Stimulated activated CD4-positive, alpha-beta T cell treated with anti-CD3 and anti-CD28 coated beads, TNF-alpha, amount 100 ng/mL, for 4 hours (primary cell): ENCODE measurements at places on chromosomes 12 and 14.

DNA sequence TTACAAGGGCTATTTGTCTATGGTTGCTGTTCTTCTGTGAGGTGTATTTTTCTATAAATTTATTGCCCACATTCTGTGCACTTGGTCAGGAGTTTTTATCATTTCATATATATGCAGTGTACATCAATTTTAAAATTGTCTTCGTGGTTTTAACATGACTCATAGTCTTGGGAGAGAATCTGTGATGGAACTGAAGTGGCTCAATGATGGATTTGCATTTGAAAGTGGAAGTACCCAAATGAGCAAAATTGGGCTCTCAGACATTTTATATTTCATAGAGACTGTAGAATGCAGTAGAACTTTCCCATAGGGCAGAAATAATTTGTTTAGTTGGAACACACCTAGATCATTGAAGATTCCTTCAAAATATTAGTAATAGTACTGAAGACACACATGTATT is 1.9 kb upstream of the SCFD1 start:
- DNase-seq: no peak

DNA sequence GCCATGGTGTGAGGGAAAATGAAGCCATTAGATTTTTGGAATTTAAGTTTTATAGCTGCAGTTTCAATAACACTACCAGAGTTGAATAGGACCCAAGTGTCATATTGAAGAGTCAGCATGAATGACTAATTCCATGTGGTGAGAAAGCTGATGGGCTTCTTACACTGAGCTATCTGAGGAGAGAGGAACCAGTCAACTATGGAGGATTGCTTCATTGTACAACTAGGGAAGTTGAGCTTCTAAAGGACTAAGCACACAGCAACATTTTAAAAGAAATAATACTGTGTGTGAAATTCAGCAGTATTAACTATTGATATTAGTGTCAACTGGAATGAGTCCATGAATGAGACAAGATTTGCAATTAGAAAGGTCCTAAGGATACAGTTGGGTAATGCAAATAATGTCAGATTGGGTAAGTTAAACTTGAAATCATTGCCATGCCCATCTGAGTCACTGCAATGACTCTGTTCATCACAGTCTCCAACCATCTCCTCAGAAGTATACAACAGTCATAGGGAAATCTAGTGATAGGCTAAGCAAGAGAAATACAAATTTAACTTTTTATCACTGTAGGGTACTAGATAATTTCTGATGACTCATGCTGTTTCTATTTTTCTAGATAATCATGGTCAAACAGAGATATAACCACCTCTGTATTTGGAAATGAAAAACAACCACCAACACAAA is 394.2 kb downstream of the FSCB start:
- DNase-seq: no peak

DNA sequence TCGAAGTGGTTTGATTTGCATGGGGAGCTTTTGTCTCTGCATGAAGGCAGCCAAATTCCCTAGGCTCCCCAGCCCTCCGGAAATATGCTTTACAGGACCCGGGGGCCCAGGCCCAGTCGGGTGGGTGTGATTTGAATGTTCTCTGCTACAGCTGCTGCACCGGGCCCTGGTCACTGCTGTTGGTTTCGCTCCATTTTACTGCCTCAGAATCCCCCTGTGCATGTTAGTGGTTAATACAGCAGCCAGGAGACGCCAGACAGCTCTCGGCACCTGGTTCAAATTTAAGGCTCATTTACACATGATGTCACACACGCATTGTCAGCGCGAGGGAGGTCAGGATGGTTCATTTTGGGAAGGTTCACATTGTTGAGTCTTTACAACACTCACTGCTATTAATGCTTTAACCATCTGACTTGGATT is 99.6 kb downstream of the SLC38A6 start:
- DNase-seq: no peak

DNA sequence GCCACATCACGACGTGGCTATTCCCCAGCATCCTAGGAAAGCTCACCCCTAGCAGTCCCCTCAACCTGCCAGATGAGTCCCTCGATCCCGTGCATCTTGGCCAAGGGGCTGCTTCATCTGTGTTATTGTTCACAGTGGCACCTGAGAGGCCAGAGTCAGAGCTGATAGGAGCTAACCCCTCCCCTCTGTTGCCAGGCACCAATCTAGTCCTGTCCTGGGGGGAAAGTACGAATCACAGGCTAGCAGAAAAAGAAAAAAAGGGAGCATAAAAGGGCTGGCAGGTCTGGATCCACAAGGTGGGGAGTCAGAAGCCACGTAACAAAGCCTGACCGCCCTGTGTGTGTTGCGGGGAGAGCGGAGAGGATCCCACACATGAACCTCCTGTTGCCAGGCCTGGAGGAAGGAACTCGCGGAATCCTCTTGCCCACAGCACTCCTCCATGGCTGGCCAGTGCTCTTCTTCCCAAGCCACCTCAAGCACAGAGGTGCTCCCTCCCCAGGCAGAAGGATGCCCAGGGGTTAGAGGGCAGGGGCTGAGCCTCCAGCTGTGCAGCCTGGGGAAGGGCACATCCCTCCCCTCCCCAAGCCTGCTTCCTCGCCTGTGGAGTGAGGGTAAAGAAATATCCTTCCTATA is 91.8 kb downstream of the ITPK1 start:
- DNase-seq: no peak

DNA sequence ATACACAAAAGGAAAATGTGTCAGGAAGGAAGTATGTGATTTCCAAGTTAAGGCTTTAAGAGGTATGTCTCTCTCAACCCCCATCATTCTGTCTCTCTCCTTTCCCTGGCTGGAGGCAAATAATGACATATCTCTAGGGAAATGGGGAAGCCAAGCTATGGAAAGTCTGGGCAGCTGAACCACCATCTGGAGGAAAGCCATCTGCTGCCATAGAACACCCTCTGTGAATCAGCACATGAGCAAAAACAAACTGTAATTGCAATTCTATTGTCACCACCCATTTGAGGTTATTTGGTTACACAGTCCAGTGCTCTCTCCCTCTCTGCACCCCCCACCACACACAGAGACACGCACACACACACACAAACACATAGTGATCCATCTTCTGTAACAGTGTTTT is 766.2 kb downstream of the FLRT2 start:
- no peak for DNase-seq

DNA sequence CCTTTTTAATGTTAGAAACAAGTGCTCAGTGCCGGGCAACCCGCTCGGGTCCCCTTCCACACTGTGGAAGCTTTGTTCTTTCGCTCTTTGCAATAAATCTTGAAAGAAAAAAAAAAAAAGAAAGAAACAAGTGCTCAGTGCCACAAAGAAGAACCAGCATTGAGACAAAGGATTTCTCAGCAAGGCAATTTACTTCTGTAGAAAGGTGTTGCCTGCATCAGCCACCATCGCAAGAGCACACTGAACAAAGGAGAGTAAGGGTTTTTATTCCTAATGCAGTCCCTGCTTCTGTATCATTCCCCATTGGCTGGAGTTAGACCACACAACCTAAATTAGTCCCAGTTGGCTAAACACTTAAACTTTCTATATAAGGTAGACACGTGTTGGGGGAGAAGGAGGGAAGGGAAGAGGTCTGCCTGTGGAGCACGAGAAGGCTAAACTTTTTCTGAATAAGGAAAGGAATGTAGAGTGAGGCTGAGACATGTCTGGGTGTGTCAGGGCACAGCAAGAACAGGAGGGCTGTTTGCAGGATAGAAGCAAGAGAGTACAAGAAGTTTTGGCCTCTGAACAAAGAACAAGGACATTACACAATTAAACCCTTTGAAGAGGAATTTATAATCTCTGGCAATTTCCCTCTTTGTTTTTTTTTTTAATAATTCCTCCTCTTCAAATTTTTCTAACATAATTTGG is 21.4 kb downstream of the KLRF2 start:
- no peak for DNase-seq

DNA sequence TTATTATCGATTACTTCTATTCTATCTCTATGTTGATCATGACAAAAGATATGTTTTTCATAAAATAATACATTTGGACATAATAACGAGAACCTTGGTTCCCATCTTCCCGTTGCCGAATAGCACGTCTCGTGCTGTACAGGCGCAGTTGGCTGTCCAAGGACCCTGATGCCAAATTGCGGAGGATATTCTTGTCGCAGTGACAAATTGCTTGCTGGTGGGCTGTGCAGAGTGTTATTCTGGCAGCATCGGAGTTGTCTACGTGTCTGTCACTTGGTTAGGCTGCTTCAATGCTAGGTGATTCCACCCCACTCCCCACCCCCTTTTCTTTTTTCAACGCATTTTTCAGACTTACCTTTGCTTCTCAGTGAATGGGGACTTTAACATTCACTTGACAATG is 546.8 kb downstream of the PRKD1 start:
- DNase-seq: no peak

DNA sequence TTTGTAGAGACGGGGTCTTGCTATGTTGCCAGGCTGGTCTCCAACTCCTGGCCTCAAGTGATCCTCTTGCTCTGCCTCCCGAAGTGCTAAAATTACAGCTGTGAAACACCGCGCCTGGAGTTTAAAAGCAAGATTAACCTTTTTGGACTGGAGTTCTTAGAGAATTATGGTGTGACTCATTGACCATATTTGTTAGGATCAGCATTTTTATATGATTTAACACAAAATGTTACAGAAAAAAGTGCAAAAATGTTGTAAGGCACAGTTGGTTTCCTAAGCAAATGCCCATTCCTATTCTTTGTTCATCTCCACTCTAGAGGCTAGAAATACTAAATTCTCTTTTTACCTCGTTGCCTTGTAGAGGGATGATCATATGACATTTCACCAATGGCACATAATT is 27.6 kb downstream of the SLC35E3 start:
- no peak for DNase-seq

GRCh38 chr12:120067901-120068300 is 48.7 kb downstream of the RAB35 start:
- DNase-seq: no peak

- DNase-seq: no peak
Observed at GRCh38 chr12:68824597-68825250, 16.7 kb downstream of the MDM2 start.

GRCh38 chr12:52010152-52010622 is 3.4 kb downstream of the TAMALIN start:
- no peak for DNase-seq

- DNase-seq: no peak
Observed at GRCh38 chr14:105447651-105448640, 26.7 kb upstream of the CRIP2 start.

GRCh38 chr12:19841451-19841850 is 402.2 kb downstream of the AEBP2 start:
- no peak for DNase-seq

DNA sequence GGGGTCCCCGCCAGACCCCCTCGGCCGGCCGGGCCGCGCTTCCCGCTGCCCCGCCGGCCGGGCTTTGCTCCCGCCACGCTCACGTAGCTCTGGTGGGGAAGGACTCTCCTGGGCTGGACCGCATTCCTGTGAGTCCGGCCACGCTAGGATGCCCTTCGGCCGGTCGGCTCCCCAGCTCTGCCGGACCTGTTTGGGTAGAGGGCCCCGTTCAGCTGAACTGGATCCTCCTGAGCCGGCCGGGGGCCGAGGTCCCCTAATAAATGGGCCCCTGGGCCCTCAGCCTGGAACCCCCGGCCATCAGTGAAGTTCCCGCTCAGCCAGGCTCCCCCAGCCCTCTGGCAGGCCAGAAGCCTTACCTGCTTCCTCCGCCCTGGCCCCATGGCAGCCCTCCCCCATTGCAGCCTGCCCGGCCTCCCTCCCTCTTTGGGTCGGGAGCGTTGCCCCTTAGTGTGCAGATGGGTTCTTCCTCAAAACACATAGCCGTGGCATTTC is 593 bp downstream of the UNC119B start:
- DNase-seq: no peak

DNA sequence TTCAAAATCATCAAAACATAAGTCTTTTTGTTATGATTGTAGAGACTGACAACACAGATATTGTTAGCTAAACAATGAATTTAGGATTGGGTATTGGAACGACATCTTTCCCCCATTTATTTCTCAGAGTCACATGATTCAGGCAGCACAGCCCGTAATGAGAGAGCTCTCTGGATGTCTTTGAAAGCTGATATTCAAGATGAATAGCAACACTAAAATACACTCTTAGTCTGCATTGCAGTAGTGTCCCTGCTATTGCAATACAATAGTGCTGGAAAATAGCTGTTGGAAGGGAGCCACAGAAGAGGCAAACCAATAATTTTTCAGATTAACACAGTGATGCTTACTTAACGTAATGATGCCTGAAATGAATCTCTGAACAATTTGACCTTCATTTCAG is 9.9 kb downstream of the GTSF1 start:
- no peak for DNase-seq

GRCh38 chr12:11693601-11694000 is 44.1 kb downstream of the ETV6 start:
- no peak for DNase-seq

GRCh38 chr14:67994531-67994930 is 175.0 kb downstream of the RAD51B start:
- no peak for DNase-seq

DNA sequence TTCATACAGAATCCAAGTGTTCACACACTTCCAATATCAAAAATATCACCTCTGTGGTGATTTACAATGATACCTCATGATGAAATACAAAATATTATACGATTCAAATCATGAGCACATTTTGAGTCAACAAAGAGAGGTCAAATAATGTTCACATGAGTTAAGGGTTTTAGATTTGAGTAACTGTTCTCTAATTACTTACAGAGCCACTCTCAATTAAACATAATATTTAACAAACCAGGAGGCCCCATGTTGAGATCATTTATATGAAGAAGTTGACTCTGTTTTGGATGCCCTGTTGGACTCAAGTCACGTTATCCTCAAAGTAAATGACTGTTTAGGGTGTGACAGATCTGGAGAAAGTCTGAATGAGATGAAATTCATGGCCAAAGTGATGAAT is 53.5 kb downstream of the NUAK1 start:
- no peak for DNase-seq

GRCh38 chr12:1104088-1104800 is 113.2 kb downstream of the ERC1 start:
- DNase-seq: no peak

DNA sequence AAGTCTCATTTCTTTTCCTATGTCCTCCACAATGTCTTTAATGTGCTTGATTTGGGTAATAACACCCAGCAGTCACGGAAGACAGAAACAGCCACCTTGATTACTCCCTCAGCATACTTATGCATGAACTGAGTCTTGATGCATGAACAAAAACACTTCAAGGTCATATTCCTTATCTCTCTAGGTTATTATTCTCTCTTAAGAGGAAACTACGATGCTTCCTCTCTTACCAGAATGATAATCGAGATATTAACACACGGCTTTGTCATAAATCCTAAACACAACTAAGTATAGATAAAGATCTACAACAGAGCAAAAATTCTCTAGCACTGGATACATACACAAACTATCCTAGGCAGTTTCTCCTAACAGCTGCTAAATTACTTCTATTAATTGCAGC is 583.5 kb upstream of the ATP2B1 start:
- no peak for DNase-seq
